ENCODE measurements at places on chromosomes 2 and 18.

GRCh38 chr2:200406379-200406778, 99.9 kb downstream of the SPATS2L start:
- DNase-seq, result no peak

- DNase-seq, result no peak
Measured at GRCh38 chr18:10400534-10401307, 53.7 kb upstream of the APCDD1 start.

- DNase-seq, result no peak
Measured at GRCh38 chr18:55139836-55140235, 180.6 kb upstream of the CCDC68 start.

DNA sequence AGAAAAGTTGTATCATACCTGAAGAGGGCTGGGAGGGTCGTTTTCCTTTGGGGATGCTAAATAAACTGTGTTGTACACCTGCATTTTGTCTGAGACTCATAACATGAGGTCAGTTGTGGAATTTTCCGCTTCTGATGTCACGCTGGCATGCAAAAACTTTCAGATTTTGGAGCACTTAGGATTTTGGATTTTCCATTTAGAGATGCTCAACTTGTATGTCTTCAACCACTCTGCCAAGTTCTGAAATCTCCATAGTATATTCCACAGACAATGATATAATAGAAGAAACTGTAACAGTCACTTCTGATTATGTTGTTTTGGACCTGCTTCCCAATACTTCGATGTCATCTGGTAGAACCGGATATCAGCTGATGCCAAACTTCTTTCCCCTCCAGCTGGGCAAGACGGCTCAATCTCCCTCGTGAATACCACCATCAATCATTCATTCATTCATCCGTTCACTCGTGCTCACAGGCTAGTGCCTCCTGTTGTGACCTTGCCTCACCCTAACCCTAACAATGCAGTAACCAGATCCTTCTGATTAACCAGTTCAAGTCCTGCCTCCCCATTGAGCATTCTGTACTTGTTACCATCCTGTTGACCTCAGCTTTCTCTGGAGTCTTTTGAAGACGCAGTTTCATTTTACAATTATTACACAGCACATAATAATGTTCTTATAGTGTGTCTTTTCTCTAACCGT, 5.3 kb upstream of the PLEKHH2 start:
- DNase-seq, result no peak
